ENCODE measurements at places on chromosomes 13 and 19. TPM values are rescaled to one million over a fixed set of nuclear protein-coding genes. Genes with fewer than 3 reads are reported as not detected.
A peak's percentile ranks its signal among the peaks of the same experiment; 100 is the strongest.

PSG2 gene
- 0.89 TPM for total RNA-seq

ZNF560 gene
- total RNA-seq = 0.25 TPM

CCDC194 gene
- total RNA-seq = not detected

FFAR3 gene
- total RNA-seq = not detected

PLIN4 gene
- not detected for total RNA-seq

SLITRK5 gene
- not detected for total RNA-seq

LYPD3 gene
- not detected for total RNA-seq

PRODH2 gene
- total RNA-seq = not detected

- DNase-seq = no peak
- no peaks in the 10 kb centered on the region for H3K36me3 ChIP-seq
- no peaks in the 10 kb centered on the region for H3K4me1 ChIP-seq
- H3K4me3 ChIP-seq = no peak overlapping the region
- H3K27me3 ChIP-seq = no peaks in the 10 kb centered on the region
Measured at GRCh38 chr19:2731181-2731995, 8.4 kb downstream of the SLC39A3 start.

- H3K27me3 ChIP-seq = no peaks in the 10 kb centered on the region
- peak; percentile 67 for DNase-seq
- no peaks in the 10 kb centered on the region for H3K4me1 ChIP-seq
- no peak overlapping the region for H3K4me3 ChIP-seq
Measured at GRCh38 chr19:53076984-53077383, 26.2 kb downstream of the ZNF160 start.

DNA sequence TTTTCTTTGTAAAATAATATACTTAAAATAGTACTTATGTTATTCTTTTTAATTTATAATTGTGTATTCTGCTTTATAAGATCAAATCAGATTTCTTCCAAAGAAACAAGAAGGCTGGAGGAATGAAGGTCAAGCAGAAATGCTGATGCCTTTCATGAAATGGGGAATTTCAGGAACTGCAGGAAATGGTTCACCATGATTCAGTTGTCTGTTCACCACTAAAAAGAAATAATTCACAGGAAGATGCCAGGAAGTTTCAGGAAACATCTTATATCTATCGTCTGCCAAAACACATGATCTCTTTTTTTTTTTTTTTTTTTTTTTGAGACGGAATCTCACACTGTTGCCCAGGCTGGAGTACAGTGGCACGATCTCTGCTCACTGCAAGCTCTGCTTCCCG lies 15.7 kb upstream of the SCEL start:
- peaks cover 28% of the 10 kb centered on the region for H3K4me1 ChIP-seq
- H3K27ac ChIP-seq = no peak overlapping the region
- no peak overlapping the region for H3K4me3 ChIP-seq
- DNase-seq = peak; percentile 44

DNA sequence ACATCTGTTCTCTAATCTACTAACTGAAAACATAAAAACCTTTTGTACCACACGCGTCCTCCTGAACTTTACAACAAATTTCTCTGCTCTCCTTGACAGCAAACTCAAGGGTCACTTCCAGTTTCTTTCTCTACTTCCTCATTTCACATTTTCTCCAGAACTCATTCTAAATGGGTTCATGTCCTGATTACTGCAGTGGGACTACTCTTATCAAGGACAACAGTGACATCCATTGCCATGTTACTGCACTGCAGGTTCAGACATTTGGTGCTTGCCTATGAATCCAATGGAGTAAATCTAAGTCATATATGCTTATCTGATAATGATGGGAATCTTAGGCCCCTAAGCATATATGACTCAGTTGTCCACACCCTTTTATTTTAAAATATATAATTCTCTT lies 35.3 kb downstream of the FPR3 start:
- no peak overlapping the region for H3K4me3 ChIP-seq
- H3K36me3 ChIP-seq = no peaks in the 10 kb centered on the region
- no peak overlapping the region for H3K27ac ChIP-seq
- H3K27me3 ChIP-seq = no peaks in the 10 kb centered on the region
- no peaks in the 10 kb centered on the region for H3K4me1 ChIP-seq

DNA sequence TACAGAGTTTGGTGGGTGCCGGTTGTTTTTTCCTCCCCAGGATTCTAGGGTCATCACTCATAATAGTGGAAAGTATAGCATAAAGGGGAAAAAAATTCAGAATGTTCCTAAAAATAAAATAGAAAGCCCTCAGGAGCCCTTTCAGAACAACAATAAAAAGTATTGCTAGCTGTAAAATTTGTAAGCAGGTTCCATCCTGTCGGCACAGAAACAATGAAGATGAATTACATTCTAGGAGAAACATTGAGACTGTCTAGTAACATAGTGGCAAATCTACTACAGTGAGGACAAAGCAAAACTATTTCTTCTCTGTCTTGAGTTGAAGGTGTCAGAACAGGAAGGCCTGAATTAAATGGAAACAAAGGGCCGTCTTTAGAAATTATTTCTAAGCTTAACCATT lies 870.7 kb downstream of the PCDH9 start:
- no peaks in the 10 kb centered on the region for H3K4me1 ChIP-seq
- DNase-seq = no peak
- no peak overlapping the region for H3K27ac ChIP-seq

- peak overlapping the region; percentile 87 for H3K27ac ChIP-seq
- H3K4me3 ChIP-seq = peak overlapping the region; percentile 82
- peaks cover 19% of the 10 kb centered on the region for H3K4me1 ChIP-seq
- no peaks in the 10 kb centered on the region for H3K27me3 ChIP-seq
- peaks cover 11% of the 10 kb centered on the region for H3K36me3 ChIP-seq
- peak; percentile 92 for DNase-seq
Measured at GRCh38 chr13:44436589-44437337, 63.1 kb downstream of the SERP2 start.

DNA sequence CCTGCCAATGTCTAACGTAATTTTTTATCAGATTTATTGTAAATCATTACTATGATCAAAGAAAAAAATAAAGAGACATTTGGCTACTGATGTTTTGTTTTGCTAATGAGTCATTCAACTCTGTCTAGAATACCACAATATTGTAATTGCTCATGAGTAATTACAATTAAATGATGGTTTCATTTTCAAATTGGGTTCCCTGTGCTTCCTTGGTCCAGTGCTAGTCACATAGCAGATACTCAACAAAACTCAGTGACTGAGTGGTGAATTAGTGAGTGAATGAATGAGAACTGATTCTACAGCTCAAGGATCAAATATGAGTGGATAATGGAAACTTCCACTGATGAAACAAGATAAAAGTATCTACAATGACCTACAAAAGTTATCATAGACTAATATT lies 304.7 kb downstream of the POU4F1 start:
- H3K27ac ChIP-seq = no peak overlapping the region
- peaks cover 30% of the 10 kb centered on the region for H3K27me3 ChIP-seq
- H3K4me1 ChIP-seq = no peaks in the 10 kb centered on the region
- H3K4me3 ChIP-seq = no peak overlapping the region
- peak; percentile 19 for DNase-seq

- H3K27me3 ChIP-seq = no peaks in the 10 kb centered on the region
- DNase-seq = peak; percentile 81
- H3K27ac ChIP-seq = peak overlapping the region; percentile 99
Measured at GRCh38 chr19:39401549-39402345, 4.9 kb upstream of the ZFP36 start.

DNA sequence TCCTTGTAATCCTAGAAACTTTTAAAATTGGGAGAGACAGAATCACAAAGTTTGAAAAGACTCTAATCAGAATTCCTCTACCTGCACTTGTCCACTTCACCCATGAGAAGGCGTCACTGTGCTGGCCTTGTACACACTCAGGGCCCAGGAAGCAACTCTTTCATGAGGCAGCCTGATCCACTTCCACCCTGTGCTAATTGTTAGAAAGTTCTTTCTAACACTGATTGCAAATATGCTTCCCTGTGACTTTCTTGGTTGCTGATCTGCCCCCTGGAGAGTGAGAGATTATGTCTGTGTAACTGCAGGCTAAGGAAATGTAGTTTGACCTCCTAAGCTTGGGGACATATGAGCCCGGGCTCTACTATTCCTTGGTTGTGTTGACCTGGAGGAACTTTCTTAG lies 494.6 kb downstream of the MYO16 start:
- H3K36me3 ChIP-seq = no peaks in the 10 kb centered on the region
- H3K27ac ChIP-seq = no peak overlapping the region
- H3K4me1 ChIP-seq = no peaks in the 10 kb centered on the region
- no peak for DNase-seq
- peaks cover 23% of the 10 kb centered on the region for H3K27me3 ChIP-seq

- H3K36me3 ChIP-seq = no peaks in the 10 kb centered on the region
- H3K4me3 ChIP-seq = no peak overlapping the region
- H3K27ac ChIP-seq = no peak overlapping the region
Measured at GRCh38 chr13:75325711-75326110, 156.3 kb downstream of the TBC1D4 start.

- peaks cover 13% of the 10 kb centered on the region for H3K4me1 ChIP-seq
- DNase-seq = peak; percentile 54
- no peak overlapping the region for H3K4me3 ChIP-seq
- no peaks in the 10 kb centered on the region for H3K36me3 ChIP-seq
- H3K27ac ChIP-seq = 0 out of 2 replicates have a peak overlapping the region, but pooled peaks have one; percentile 34
- no peaks in the 10 kb centered on the region for H3K27me3 ChIP-seq
Measured at GRCh38 chr19:10617409-10618121, 7.8 kb upstream of the SLC44A2 start.

- H3K27me3 ChIP-seq = peaks cover 50% of the 10 kb centered on the region
- no peaks in the 10 kb centered on the region for H3K4me1 ChIP-seq
- no peaks in the 10 kb centered on the region for H3K36me3 ChIP-seq
- H3K27ac ChIP-seq = no peak overlapping the region
- no peak for DNase-seq
Measured at GRCh38 chr19:33343301-33343700, 30.2 kb upstream of the CEBPG start.

GRCh38 chr19:5893907-5894703 lies 9.5 kb downstream of the NDUFA11 start:
- no peak overlapping the region for H3K27ac ChIP-seq
- no peaks in the 10 kb centered on the region for H3K4me1 ChIP-seq

DNA sequence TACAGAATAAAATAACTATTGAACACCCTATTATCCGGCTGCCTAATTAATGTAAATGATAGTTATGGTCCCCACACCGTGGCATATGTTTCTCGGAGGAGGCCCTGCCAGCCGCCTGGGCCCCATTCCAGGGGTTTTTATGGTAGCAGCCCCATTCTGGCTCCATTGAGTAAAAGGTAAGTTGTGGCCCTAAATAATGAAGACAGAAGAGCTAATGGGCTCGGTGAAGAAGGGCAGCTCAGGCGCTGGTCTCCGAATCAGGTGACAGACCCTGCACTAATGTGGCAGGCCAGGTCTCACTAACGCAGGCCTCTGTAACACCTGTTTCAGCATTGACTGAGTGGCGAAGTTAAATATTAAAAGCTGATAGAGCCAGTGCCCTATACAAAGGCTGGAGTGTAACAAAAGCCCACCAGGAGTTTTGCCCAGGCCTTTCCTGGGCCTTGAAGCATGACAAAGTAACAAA lies 19.1 kb downstream of the POP4 start:
- no peaks in the 10 kb centered on the region for H3K4me1 ChIP-seq
- no peak overlapping the region for H3K27ac ChIP-seq
- DNase-seq = no peak
- no peaks in the 10 kb centered on the region for H3K27me3 ChIP-seq
- no peaks in the 10 kb centered on the region for H3K36me3 ChIP-seq
- H3K4me3 ChIP-seq = no peak overlapping the region

DNA sequence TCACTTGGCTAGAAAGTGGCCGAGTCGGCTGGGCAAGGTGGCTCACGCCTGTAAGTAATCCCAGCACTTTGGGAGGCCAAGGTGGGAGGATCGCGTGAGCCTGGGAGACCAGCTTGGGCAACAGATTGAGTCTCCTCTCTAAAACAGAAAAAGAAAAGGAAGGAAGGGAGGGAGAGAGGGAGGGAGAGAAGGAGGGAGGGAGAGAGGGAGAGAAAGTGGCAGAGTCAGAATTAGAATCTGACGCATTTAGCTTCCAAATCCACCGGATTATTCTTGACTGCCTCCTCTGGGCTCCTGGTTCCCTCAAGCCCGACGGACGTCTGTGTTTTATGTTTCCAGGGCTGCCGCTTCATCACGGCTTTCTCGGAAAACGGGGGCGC lies 22.5 kb downstream of the LRFN3 start:
- H3K27ac ChIP-seq = no peak overlapping the region
- H3K4me3 ChIP-seq = peak overlapping the region; percentile 29
- peaks cover 19% of the 10 kb centered on the region for H3K27me3 ChIP-seq
- no peaks in the 10 kb centered on the region for H3K36me3 ChIP-seq

DNA sequence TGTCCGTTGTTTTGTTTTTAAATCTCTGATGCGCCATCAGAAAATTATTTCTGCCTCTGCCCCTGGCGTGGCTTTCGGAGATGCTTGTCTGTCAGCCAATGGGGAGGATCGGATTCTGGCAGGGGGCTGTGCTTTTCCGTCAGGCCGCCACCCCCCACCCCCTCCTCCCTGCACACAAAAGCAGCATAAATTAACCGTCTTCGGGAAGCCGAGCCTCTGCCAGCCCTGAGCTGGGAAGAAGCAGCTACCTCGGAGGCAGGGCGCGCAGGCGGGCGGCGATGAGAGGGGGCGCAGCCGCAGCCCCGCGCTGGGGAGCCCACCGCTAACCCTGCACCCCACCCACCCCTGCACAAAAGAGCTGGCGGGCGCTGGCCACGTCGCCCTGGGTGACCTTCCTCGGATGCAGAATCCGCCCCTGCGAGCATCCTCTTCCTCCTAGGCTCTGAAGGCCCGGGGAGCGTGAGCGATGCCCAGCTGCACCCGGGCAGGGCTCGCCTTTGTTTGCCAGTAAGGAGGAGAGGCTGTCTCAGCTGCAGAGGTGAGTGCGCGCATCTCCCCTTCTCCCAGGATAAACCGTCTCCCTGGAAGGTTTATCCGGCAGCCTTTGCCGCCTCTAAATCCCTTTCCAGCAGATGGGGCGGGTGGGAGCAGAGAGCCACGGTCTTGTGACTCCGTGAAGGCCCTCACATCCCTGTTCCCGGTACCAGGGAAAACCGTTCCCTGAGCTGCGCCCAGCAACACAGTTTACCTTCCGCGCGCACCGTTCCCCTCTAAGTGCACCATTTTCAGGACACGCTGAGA lies at the start of gene ATCAY:
TSS of gene ATCAY (plus strand) at position 215 of the 801 bp plus-strand sequence. CDS start 5,083 bp downstream, outside the sequence.
- H3K27ac ChIP-seq = no peak within 1 kb of the TSS
- no peaks in the 10 kb centered on the region for H3K4me1 ChIP-seq
- no peak for DNase-seq

- no peaks in the 10 kb centered on the region for H3K36me3 ChIP-seq
Measured at GRCh38 chr13:78601124-78601873, 2.1 kb downstream of the POU4F1 start.

GRCh38 chr13:95100525-95101433 lies 200.5 kb downstream of the ABCC4 start:
- peaks cover 5% of the 10 kb centered on the region for H3K4me1 ChIP-seq
- peak; percentile 63 for DNase-seq
- no peak overlapping the region for H3K4me3 ChIP-seq
- H3K27me3 ChIP-seq = no peaks in the 10 kb centered on the region

DNA sequence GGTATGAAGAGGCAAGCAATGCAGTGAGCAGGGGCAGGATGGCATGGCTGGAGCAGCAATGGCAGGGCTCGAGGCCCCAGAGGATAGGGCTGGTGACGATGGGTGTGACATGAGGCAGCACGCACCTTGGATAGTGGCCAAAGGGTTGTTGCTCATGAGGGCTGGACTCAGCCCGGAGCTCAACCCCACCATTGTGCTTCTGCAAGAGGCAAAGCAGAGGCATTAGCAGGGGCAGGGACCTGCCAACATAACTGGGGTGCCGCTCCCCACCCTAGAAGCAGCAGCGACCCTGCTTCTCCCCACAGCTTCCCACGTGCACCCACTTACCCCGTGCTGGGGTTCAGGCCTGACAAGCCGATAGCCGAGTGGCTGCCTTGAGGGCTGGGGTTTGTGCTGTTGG lies 15.8 kb downstream of the ZNF574 start:
- H3K4me3 ChIP-seq = no peak overlapping the region
- peak; percentile 79 for DNase-seq
- H3K4me1 ChIP-seq = peaks cover 17% of the 10 kb centered on the region
- H3K27me3 ChIP-seq = no peaks in the 10 kb centered on the region
- no peak overlapping the region for H3K27ac ChIP-seq

Measured in GM23248 (cell line).